ENCODE measurements at places on chromosomes 6 and 20. TPM values are rescaled to one million over a fixed set of nuclear protein-coding genes. Genes with fewer than 3 reads are reported as not detected.

DNA sequence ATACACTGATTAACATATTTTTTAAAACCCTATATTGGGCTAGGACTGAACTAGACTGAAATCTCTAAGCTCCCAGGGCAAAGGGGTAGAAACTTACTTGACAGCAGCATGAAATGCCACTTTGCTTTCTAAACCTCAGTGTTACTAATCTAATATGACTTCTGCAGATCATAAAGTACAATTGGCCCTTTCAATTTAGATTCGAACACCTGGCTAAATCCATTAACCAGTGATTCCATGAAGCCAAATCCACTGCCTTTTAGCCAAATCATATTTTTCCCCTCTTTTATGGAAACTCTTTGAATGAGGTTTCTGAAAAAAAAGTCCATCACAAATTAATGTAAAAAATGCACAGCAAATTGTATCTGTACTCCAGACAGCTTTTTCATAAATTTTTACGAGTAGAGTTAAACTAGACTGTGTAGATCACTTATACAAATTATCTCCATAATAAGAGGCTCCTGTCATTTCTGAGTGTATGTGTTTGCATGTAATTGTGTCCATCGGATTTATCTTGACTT, 25.7 kb downstream of the EPHA7 start:
- no peak overlapping the region for H3K27ac ChIP-seq
- H3K4me3 ChIP-seq, result no peak overlapping the region
- H3K36me3 ChIP-seq, result no peaks in the 10 kb centered on the region
- no peak for DNase-seq
- H3K4me1 ChIP-seq, result no peaks in the 10 kb centered on the region

Gene RBCK1
- polyA plus RNA-seq, result 131 TPM

- H3K27ac ChIP-seq, result no peak overlapping the region
- H3K36me3 ChIP-seq, result no peaks in the 10 kb centered on the region
- DNase-seq, result no peak
- no peaks in the 10 kb centered on the region for H3K27me3 ChIP-seq
- peaks cover 6% of the 10 kb centered on the region for H3K4me1 ChIP-seq
Observed at GRCh38 chr6:45923831-45924391, 91.7 kb downstream of the CLIC5 start.

DNA sequence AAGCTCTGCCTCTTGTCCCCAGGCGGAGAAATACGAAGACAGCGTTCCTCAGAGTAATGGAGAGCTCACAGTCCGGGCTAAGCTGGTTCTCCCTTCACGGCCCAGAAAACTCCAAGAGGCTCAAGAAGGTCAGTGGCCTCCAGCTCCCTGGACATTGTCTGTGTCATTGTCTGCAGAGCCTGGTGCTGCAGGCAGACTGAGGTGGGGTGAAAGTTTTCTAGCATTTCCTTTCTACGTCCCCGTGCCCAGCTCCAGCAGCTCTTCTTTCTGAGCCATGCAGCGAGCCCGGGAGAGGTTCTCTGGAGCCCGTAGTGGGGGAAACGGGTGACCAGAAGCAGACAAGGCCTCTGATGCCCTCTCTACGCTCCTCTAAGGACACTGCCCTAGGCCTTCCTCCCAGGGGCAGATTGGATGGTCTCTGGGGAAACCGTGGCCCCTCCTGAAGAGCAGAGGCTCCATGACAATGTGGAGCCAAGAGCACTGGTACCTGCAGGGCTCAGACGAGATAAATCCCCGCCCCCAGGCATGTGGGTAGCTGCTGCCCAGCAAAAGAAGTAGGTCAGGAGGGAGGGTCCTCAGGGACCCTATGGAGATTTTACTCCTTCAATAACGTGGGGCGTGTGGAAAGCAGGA, 58.4 kb downstream of the EZR start:
- H3K4me3 ChIP-seq, result no peak overlapping the region
- H3K36me3 ChIP-seq, result peaks cover 7% of the 10 kb centered on the region
- H3K27me3 ChIP-seq, result peaks cover 20% of the 10 kb centered on the region

DNA sequence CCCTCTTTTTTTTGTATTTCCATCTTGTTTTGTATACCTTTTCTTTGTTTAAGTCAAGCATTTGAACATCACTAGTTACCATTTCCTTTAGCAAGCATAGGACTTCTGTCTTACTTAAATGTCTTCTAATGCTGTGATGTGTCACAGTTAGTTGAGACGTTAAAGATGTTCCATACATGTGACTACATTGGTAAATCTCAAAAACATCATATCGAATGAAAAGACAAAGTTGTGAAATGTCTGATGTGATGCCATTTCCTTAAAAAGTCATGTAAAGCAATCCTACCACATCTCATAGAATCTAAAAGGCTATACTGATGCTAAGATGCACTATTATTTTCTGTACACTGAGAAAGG, 26.8 kb downstream of the SLC16A10 start:
- peaks cover 6% of the 10 kb centered on the region for H3K36me3 ChIP-seq
- peaks cover 9% of the 10 kb centered on the region for H3K4me1 ChIP-seq
- no peak for DNase-seq
- no peak overlapping the region for H3K4me3 ChIP-seq
- peaks cover 9% of the 10 kb centered on the region for H3K27me3 ChIP-seq

Gene BMP6
- polyA plus RNA-seq, result not detected

- no peak overlapping the region for H3K27ac ChIP-seq
- peaks cover 9% of the 10 kb centered on the region for H3K27me3 ChIP-seq
- no peaks in the 10 kb centered on the region for H3K4me1 ChIP-seq
- no peak for DNase-seq
Observed at GRCh38 chr20:37968841-37969401, 64.3 kb downstream of the TTI1 start.

DNA sequence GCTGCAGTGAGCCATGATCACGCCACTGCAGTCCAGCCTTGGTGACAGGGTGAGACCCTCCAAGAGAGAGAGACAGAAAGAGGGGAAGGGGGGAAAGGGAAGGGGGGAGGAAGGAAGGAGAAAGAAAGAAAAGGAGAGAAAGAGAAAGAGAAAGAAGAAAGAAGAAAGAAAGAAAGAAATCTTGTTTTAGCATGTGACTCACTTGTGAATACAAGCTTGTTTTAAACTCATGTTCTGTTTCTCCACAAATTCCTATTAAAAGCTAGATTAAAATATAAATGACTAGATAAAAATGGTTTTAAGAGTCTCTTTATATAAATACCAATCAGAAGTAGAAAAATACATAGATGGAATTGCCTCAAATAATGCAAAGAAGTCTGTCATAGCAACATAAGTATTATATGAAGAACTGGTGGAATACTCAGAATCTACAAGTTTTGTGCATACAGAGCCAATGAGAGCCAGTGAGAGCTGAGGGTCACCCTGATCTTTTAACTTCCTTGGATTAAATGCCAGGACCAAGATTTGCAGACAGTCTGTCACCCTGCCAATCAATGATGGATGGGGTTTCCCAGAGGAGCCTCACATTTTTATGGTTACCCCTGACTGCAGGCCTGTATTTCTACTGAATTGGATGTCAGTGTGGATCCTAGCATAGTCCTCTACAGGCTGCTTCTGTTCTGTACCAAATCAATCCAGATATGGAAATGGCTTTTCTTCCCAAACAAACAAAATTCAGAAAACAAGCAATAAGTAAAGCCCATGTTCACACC, 50.8 kb upstream of the LY86 start:
- H3K27me3 ChIP-seq, result peaks cover 12% of the 10 kb centered on the region
- no peak overlapping the region for H3K4me3 ChIP-seq
- no peaks in the 10 kb centered on the region for H3K4me1 ChIP-seq
- no peak overlapping the region for H3K27ac ChIP-seq
- H3K36me3 ChIP-seq, result no peaks in the 10 kb centered on the region
- no peak for DNase-seq
